ENCODE measurements at places on chromosomes 16 and 17. TPM values are rescaled to one million over a fixed set of nuclear protein-coding genes. Genes with fewer than 3 reads are reported as not detected.

DNA sequence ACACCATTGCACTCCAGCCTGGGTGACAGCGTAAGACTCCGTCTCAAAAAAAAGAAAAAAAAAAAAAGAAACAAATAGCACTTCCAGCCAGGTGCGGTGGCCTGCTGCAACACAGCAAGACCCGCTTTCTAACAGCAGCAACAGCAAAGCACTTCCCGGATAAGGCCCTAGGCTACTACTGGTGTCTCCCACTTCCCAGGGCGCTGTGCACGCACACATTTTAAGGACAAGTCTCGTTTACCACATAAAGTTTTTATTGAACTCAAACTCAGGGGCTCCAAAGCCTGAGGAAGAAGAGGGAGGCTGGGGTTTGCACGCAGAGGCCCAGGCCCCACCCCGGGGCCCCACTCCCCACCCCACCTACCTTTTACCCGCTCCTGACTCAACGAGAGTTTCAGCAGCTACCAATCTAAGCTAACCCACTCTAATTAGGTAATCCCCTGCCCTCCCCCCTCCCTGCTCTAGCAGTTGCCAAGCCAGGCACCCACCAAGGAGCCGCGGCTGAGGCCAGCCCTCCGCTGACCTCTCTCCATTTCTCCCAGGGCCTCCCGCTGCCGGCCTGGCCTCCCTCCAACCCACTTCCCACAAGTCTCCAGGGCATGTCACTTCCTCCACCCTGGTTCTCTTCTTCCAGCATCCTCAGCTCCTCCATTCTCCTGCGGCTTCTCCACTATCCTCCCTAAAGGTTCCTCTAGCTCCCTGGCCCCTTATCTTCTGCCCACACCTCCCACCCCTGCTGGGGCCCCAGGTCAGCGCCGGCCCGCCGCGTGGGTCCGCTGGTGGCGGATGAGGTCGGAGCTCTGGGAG is 2.4 kb downstream of the ZNF768 start:
- no peak for DNase-seq

DNA sequence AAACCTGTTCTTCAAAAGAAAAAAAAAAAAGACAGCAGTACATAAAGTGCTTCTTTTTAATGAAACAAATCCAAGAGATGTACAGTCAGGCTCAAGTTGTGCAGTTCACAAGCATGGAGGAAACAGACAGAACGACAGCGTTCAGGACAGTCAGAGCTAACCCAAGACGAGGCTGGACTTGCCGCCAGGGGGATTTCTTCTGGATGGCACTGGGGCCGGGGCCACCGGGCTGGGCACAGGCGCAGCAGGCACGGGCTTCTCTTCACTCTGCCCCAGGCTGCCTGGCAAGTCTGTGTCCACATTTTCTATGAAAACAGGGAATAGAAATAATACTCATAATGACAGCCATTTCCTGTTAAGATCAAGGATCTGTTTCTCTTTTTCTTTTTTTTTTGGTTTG is 4.4 kb upstream of the NT5C start:
- no peak for DNase-seq

EPX gene
- total RNA-seq: 10.0 TPM

OTOP2 gene
- not detected for total RNA-seq

TEKT1 gene
- total RNA-seq: not detected

MMP28 gene
- 0.75 TPM for total RNA-seq

GRCh38 chr16:81823111-81823510 is 44.0 kb downstream of the PLCG2 start:
- DNase-seq: no peak

GRCh38 chr17:17710728-17711541 is 29.7 kb downstream of the RAI1 start:
- no peak for DNase-seq

DNA sequence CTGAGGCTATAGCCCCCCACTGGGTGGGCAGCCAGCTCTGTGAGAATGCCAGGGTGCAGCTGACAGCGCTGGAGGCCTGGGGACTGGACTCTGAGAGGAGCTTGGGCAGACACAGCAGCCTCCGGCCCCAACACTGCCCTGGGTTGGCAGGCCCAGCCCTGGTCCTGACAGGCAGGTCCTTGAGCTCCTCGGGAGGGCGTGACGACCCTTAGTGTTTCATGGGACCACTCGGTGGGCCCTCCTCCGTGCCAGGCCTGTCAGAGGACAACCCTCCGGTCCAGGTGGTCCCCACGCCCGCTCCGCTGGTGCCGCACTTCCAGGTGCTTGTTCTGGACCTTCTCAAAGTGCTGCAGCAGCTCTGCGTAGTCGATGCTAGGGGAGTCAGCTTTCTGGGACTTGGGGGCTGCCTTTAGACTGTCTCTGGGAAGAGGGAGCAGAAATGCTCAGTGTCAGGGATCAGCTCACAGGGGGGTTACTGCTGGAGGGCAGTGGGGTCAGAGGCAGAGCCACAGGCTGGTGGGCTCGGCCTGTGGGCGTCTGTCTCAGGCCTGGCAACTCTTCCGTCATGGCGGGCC is 1.9 kb upstream of the MTSS2 start:
- no peak for DNase-seq

GRCh38 chr17:62627904-62628633 is 599 bp downstream of the MRC2 start:
- DNase-seq: no peak

- DNase-seq: no peak
Observed at GRCh38 chr16:74611721-74612120, 4.8 kb upstream of the GLG1 start.

EIF3C gene
- total RNA-seq: 114 TPM

GRCh38 chr16:85483424-85483823 is 129.7 kb upstream of the GSE1 start:
- no peak for DNase-seq

DNA sequence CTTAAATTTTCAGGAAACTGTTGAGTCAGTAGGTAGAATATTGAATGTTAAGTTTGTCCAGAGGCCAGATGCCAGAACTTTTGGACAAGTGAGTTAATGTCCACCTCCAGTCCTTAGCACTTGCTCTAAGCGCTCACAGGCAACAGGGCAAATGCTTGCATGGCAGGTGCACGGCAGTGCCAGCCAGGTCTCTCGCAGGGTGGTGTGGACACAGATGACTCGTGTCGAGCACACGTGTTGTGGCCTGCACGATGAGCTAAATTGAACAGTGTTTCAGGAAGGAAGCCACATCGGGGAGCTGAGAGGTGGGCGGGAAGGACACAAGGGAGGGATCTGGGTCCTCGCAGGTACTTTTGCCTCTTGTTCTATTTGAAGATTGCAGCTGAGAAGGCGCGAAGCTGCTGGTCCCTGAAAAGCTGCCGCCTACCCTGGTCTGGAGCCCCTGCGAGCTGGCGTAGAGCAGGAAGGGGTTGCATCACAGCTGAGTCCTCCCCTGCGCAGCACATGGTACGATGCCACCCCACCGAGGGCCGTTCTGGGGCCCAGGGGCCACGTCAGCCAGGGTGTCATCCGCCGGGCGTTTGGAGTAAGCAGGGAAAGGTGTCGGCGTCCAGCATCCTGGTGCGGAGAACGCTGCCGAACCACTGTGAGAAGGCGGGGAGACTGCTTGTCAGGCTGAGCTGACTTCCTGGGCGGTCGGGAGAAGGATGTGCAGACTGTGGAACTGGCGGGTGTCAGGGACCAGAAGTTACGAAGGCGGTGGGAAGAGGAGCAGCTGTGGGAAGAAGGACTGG is 6.3 kb downstream of the RAB40C start:
- DNase-seq: no peak

DNA sequence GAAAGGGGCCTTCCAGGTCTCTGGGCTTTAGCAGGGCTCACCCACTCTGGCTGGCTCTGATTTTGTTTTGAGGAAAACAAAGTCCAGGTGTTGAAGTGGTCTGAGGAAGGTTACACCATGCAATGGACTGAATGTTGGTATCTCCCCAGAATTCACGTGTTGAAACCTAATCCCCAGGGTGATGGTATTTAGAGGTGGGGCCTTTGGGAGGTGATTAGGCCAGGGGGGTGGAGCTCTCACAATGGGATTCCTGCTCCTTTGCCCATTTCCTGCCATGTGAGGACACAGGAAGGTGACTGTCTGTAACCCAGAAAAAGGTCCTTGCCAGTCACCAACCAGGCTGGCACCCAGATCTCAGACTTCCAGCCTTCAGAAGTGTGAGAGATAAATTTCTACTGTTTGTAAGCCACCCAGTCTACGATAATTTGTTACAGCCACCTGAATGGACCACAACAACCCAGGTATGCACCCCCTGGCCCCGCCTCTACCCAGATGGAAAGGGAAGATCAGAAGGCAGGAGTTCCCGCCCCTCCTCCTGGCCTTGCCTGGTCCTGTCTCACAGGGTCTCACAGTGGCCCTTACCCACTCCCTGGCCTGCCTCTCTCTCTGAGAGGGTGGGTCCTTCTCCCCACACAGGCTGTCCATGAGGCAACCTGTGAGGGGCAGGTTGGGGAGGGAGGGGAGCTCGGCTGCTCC is 32.0 kb downstream of the LRRC75A start:
- DNase-seq: no peak

DNA sequence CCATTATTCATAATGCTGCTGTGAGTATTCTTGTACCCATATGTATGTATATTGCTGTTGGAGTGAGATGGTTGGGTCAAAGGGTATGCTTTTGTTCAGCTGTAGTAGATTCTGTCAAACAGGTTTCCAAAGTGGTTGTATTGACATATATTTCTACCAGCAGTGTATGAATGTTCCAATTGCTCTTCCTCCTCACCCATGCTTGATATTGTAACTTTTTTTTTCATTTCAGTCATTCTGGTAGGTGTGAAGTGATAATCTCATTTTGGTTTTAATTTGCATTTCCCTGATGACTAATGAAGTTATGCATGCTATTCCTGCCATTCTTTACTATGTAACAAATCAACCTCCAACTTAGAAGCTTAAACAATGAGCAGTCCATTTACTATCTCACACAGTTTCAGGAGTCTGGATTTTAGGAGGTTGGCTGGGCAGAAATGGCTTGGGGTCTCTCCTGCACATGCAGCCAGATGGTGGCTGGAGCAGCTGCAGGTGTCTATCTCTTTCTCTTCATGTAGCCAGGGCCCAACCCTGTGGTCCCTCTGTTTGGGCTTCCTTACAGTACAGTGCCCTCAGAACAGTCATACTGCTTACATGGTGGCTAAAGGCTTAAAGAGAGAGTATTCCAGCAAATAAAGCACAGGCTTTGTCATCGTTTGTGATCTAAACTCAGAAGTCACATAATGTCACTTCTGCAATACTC is 21.2 kb downstream of the ERAL1 start:
- DNase-seq: no peak

DNA sequence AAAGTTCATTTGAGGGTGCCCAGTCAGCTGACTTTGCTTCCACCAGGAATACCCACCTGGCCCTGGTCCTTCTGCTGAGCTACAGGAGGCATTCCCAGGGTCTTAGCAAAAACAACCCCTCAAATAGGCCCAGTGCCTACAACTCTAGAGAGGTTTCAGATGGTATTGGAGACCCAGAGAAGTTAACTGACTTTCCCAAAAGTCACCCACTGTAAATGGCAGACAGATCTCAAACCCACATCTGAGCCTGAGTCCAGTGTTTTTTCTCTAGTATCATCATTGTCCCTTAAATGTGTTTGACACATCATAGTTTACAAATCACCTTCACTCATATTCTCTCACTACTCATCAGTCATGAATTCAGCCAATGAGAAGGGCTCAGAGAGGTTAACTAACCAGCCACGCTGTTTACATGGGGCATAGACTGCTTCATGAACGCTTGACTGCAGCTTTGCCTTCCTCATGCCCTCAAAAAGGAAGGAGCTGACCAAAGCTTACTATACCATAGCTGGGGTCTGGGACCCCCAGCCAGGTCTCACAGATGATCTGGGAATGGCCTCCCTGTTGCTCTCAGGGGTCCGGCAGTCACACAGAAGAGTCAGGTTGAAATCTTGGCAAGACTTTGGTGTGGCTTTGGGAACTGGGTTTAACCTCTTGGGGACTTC is 3.7 kb downstream of the PHOSPHO1 start:
- no peak for DNase-seq

AIPL1 gene
- not detected for total RNA-seq

PRMT7 gene
- 31.5 TPM for total RNA-seq

DNA sequence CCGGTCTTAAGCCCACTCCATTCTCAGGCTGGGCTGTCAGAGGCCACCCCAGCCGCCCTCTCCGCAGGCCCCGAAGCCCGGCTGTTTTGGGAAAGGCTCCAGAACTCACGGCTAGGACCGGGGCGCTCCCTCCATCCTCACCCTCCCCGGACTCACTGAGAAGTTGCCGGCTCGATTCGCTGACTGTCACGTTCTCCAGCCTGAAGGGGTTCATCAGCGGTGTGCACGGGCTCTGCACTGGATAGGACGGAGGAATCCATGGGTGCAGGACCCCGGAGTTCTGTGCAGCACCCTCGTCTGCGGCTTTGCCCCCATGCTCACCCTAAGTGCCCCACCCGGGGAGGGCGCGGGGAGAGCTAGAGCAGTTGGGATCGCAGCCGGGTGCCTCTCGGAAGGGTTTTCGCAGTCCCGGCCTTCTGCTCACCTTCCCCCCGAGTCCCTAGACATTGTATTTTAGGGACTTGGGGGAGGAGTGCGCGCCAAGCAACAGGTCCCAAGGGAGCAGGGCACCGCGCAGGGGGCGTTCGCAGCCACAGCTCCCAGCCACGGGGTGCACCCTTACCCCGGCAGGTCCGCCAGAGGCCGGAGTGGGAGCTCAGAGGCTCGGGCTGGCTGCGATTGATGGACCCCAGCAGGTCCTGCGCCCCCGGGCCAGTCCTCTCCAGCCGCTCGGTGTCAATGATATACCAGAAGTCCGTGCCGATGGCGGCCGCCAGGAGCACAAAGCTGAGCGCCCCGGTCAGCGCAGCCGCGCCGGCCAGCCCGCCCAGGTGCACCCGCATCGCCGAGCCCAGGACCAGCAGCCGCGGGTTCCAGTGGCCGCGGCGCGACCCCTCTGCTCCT is 1.0 kb downstream of the TMEM114 start:
- DNase-seq: no peak
